ENCODE measurements at places on chromosomes 1 and 21.

GRCh38 chr1:230494514-230494913 is 68.4 kb upstream of the PGBD5 start:
- DNase-seq = no peak

- DNase-seq = no peak
Measured at GRCh38 chr1:245652116-245652515, 497.3 kb downstream of the KIF26B start.

GRCh38 chr1:224251741-224252146 is 68.7 kb downstream of the DEGS1 start:
- no peak for DNase-seq

DNA sequence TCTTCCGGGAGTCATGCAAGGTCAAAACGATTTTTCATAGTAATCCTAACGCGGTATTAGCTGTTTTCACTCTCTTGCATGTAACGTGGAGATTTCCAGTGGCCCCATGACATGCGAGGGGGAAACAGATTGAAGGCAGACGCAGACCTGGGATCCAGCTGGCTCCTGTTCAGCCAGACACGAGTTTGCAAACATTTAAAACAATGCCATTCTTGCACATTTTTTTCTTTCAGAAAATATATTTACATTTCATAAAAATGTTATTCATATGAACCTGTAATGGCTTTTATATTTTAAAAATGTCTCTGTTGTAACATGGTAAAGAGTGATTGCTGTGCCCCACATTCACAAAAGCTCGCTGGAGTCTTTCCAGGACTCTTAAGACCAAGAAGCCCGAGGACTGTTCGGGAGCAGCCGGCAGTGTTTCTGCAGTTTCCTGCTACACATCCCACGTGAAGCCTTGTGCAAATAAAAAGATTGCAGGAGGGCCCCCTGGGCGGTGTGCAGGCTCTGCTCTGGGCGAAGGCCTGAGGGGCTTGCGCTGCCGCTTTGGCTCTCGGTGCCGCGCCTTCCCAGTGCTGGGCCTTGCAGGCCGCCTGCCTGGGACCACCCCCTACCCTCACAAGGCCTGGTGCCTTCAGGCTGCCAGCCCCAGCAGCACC is 184.9 kb downstream of the DYRK1A start:
- no peak for DNase-seq

GRCh38 chr1:84708031-84708430 is 17.8 kb upstream of the SSX2IP start:
- no peak for DNase-seq
